ENCODE measurements at places on chromosomes 11 and 22.

GRCh38 chr11:131857246-131857645 lies 486.8 kb downstream of the NTM start:
- DNase-seq = no peak

- DNase-seq = no peak
Measured at GRCh38 chr22:40462195-40462984, 92.0 kb downstream of the SGSM3 start.

- DNase-seq = no peak
Measured at GRCh38 chr11:8826901-8827560, 84.0 kb upstream of the AKIP1 start.

DNA sequence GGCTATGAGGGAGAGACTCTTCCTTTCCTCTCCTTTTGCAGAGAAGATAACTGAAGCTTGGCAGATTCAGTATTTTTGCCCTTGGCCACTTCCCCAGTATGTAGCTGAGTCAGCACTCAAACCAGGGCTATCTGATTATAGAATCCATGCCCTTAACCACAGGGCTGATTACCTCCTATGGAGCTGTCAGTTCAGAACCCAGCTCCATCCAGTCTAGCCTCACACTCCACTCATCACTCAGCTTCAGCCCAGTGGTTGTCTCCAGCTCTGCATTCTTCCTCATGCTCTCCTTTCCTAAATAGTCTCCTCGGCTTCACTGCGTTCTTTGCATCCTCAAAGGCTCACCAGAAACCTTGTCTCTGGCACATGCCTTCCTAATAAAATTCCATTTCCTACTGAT lies 151.6 kb upstream of the BLID start:
- peak; percentile 51 for DNase-seq

DNA sequence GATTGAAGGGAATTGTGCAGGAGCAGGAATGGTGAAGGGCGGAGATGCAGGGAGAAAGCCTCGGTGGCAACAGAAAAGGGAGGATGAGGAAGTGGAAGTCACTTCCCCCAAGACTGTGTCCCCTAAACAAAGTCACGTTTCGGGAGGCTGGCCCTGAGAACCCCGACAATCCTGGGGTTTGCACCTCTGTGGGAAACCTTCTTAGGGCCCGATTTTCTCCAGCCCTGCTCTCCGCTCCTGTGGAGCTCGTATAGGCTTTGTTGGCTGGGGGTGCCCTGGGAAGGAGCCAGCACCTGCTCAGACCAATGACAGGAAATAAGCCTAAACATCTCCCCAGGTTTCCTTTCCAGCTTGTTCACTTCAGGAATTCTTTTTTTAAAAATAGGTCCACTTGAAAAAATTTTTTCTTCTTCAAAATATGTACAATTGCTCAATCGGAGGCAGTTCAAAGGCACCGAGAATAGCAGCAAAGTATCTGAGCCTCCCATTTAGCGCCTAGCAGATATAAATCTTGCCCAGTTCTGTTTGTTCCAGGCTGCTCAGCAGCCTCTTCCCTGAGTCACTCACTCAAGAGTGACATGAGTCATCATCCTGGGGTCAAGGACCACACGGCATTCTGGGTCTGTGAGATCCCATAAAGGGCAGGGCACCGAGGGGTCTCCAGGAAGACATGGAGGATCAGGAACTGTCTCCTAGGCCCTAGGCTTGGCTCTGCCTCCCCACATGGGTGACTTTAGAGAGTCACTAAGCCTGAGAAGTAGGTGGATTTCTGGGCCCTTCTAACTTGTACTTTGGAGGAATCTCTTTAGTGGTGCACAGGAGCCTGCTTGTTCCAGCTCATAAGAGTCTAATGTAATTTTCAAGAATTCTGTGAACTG lies 34.0 kb downstream of the IRAG1 start:
- no peak for DNase-seq

DNA sequence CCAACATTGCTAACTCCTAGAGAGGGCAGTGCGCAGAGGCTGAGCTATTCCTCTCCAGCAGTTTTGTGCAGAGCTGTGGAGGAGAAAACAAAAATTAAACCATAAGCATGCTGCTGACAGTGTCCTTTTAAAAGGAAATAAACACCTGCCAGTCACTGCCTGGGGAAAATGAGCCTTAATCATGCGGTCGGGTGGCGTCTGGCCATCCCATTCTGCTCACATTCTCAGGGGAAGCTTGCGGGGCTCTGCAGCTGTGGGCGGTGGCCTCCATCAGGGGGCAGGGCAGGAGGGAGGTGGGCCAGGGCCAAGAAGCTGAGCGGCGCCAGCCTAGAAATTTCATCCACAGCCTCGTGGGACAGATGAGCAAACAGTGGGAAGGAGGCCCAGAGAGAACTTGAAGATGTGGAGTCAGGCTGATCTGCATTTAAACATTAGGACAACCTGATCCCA lies 71.0 kb upstream of the TP53I11 start:
- DNase-seq = peak; percentile 86

- no peak for DNase-seq
Measured at GRCh38 chr11:44246726-44247125, 63.2 kb downstream of the ALX4 start.

- DNase-seq = no peak
Measured at GRCh38 chr11:23574149-23574548, 713.9 kb upstream of the CCDC179 start.

DNA sequence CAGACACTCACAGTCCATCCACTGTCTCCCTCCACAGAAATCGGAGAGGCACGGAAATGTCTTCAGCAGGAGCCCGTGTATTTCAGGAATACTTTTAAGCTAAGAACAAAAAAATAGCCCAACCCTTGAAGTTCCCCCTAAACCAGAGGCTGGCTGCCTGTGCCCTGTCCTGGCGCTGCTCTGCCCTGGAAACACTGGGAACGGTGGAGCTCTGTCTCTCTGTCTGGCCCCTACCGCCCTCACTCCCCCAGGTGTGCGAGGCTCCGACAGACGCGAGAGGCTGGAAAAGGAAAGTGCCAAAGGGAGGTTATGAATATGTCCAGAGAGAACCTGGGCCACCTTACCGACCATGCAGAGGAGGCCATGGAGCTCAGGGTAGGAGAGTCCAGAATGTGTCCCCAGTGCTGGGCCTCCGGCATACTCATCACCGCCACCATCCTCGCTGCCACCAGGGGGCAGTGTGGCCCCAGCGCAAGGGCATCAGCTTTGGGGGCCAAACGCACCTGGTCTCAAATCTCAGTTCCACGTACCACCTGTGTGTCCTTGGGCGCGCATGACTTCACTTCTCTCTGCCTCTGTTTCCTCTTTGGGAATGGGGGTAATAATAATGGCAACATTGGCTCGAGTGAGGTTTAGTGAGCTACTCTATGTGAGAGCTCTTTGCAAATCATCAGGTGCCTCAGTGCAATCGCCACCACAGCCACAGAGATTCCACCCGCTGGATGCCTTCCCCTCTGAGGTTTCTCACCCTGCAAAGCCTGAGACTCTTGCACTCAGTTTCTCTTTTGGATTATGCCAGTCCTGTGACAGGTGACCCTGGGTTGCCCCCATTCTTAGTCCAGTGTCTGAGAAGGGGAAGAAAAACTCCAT lies 10.4 kb upstream of the SLCO2B1 start:
- peak; percentile 86 for DNase-seq

DNA sequence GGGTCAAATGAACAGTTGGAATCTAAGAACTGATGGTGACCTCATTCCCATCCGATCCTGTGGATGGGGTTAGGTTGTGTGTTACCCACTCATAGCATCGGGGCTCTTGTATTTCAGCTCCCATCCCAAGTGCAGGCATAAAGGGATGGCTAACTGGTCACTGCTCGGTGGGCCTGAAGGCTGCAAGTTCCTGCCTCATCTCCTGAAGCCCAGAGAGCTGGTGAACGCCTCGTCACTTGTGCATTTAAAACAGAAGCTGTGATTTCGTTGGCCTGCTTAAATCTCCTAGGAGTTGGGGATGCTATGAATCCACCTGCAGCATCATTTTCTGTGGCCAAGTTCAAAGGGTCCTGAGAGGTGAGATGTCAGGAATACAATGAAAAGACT lies 477.0 kb downstream of the TBC1D22A start:
- DNase-seq = no peak

GRCh38 chr22:23690713-23691112 lies at the start of gene RGL4:
Gene RGL4 (plus strand): TSS chr22:23691013. CDS start chr22:23692031, 1,018 bp downstream.
- DNase-seq = no peak

DNA sequence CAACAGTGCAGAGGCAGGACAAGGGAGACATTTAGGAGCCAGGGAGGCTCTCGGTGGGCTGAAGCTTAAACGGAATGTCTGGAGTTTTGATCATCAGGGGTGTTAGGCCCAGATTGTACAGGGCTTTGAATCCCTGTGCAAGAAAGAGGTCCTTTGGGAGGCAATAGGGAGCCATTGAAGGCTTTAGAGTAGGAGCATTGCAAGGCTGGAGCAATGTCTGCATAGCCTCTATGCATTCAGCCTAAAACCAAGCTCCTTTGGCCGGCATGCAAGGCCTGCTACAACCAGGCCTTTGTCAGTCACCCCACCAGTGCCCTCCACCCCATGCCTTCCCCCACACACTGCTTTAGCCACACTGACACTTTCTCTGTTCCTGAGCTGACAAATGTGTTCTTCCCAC lies 47.4 kb upstream of the FGF3 start:
- DNase-seq = no peak

- no peak for DNase-seq
Measured at GRCh38 chr11:4418403-4418802, 24.9 kb upstream of the TRIM21 start.

DNA sequence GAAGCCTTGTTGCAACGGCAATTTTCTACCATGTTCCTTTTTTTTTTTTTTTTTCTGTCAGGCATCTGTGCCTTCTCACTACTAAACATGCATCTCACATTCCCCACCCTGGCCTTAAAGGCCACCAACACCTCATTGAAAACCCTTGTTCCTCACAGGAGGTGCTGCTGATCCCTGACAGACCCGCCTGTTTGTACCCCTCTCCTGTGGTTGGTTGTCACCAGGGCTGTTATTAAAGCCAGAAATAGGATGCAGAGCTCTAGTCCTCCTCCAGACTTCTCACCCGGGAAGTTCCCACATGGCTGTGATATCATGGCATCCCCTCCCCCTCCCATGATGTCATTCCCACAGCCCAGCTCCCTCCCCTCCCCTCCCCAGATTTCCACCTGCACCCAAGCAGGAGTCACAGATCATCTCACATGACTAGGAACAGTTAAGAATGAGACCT lies 302.8 kb upstream of the NCAM1 start:
- no peak for DNase-seq

DNA sequence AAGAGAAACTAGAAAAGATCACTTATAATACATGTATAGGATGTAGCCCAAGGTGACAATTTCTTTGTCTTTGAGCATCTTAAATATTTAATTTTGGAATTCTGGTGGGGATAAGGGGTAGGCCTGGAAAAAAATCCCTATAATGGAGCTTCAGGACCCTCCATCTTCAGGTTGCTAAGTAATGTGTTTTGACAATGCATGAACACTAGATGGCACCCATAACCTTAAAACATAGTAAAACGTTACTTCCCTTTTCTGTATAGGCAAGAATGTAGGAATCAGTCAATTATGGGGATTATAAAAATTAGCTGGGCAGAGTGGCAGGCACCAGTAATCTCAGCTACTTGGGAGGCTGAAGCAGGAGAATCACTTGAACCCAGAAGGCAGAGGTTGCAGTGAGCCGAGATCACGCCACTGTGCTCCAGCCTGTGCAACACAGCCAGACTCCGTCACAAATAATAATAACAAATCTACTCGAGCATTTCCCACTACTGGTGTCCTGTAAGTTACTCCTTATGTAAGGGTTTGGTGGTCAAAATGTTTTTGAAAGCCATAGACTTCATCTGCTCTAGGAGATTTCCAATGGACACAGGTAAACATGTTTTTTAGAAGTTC lies 541.9 kb upstream of the CCDC90B start:
- DNase-seq = peak; percentile 1

DNA sequence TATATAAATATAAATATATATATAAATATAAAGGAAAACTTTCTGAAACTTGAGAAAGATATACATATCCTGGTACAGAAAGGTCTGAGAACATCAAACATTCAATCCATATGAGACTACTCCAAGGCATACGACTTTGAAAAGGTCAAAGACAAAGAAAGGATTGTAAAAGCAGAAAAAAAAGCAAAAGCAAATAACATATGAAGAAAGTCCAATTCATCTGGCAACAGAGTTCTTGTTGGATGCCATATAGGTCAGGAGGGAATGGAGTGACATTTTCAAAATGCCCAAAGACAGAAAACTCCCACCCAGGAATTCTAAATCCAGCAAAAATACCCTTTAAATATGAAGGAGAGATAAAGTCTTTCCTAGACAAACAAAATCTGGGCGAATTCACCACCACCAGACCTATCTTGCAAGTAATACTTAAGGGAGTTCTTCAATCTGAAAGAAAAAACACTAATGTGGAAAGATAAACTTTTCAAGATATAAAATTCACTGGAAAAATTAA lies 42.3 kb upstream of the MRPL17 start:
- DNase-seq = no peak

DNA sequence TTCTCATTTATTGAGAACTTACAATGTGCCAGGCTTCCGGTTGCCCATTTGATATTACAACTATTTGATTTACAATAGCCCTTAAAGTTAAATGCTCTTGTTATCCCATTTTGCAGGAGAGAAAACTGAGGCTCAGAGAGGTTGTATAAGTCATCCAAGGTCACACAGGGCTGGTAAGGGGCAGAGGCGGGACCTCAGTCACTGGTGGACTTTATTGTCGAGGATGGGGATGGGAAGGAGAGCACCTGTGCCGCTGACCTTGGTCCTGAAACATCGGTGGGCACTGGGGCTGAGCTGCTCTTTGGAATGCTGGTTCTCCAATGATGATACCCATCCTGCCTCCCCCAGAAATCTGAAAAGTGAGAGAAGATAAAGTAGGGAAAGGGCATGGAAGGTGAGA lies 265.4 kb downstream of the MIAT start:
- no peak for DNase-seq

DNA sequence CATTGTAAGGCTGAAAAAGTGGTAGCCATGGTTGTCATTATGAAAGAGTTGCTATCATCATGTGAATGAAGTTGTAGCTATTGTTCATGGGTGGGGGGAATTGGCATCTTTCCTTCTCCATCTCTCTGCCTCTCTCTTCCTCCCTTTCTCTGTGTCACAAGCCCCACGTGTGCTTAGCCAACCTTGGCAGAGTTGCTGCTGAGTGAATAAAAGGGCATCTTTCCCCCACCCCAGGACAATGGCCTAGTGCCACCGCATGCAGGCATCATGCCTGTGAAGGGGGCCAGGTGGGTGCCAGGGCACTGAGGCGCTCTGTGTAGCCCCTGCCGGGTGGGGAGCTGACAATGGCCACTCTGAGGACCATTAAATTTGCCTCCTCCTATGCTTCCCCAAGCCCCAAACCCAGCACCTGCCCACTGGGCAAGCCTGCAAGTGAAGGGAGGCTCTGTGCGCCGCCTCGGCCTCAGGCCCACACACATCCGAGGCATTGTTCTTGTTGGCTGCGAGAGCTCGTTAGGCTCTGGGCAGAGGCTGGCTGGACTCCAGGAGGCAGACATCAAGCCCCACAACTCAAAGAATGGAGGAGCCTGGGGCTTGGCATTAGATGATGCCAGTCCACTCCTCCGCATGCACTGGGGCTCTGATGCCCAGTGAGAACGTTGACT lies 103.9 kb downstream of the SEZ6L start:
- no peak for DNase-seq
